ENCODE measurements at places on chromosomes 7 and 10. TPM values are rescaled to one million over a fixed set of nuclear protein-coding genes. Genes with fewer than 3 reads are reported as not detected.

The PDK4 gene
- 0.85 TPM for total RNA-seq

The LRRC17 gene
- total RNA-seq: 2.0 TPM

The SPAG6 gene
- not detected for total RNA-seq

The ZNF853 gene
- total RNA-seq: 0.99 TPM

The AKR1C4 gene
- not detected for total RNA-seq

The RTKN2 gene
- 0.74 TPM for total RNA-seq

The KAZALD1 gene
- total RNA-seq: 3.8 TPM

The DPY19L1 gene
- 15.4 TPM for total RNA-seq

The ZNF212 gene
- 4.7 TPM for total RNA-seq

Data from airway epithelial cell (primary cell).